CMK (cell line): ENCODE measurements at places on chromosomes 11 and 22.

GRCh38 chr22:19795617-19796008 lies 35.0 kb downstream of the TBX1 start:
- no peak for DNase-seq

DNA sequence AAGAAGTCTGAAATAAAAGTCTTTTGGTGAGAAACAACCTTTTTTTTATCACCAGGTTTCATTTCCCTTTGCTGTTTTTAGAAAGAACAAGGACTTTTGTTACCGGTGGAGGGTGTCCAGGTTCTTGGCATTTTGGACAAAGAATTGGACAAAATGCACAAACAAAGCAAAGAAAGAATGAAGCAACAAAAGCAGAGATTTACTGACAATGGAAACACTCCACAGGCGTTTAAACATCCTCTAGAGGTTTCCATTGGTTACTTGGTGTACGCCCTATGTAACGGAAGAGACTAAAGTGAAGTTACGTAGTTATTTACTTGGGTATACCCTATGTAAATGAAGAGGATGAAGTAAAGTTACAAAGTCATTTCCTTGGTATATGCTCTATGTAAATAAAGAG lies 1487.0 kb downstream of the LRRC4C start:
- DNase-seq: no peak

DNA sequence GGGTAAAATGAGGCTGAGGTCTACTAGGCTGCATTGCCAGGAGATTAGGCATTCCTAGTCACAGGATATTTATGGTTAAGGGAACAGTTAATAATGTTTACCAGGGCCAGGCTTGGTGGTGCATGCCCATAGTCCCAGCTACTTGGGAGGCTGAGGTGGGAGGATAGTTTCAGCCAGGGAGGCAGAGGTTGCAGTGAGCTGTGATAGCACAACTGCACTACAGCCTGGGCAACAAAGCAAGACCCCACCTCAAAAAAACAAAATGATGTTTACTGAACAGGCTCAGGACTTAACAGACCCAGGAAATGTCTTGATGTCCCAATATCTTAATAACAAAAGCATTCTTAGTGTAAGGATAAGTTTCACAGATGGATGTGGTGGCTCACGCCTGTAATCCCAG lies 2.8 kb upstream of the MRPL16 start:
- no peak for DNase-seq

DNA sequence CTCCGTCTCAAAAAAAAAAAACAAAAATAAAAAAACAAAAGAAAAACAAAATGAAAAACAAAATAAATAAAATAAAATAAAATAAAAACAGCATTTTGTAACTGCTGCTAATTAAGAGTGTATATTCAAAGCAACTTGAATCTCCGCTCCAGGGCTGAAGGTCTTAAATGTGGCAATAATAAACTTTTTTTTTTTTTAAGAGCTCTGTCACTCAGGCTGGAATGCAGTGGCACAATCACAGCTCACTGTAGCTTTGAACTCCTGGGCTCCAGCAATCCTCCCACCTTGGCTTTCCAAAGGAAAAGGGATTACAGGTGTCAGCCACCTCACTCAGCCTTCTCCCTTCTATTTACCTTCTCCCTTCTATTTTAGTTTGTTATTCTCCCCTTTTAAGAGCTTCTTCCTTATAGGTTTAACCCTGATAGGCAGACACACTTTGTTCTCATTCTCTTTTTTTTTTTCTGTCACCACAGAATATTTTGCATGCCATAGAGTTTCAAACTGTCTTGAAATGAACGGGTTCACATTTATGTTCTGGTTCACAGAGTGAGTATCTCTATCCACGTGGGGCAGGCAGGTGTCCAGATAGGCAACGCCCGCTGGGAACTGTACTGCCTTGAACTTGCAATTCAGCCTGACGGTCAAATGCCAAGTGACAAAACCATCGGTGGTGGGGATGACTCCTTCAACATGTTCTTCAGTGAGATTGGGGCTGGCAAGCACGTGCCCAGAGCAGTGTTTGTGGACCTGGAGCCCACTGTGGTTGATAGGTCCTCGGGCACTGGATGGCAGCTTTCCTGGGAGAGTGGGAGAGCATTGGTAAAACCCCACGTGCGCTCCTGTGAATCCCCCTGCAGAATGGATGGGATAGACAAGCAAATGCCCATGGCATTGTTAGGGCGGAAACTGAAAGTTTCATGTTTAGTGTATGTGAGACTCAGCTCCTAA lies 19.4 kb downstream of the LRRC74B start:
- no peak for DNase-seq

GRCh38 chr11:114158886-114159285 lies 99.4 kb downstream of the ZBTB16 start:
- DNase-seq: no peak
